ENCODE measurements at places on chromosomes 1 and 21.

DNA sequence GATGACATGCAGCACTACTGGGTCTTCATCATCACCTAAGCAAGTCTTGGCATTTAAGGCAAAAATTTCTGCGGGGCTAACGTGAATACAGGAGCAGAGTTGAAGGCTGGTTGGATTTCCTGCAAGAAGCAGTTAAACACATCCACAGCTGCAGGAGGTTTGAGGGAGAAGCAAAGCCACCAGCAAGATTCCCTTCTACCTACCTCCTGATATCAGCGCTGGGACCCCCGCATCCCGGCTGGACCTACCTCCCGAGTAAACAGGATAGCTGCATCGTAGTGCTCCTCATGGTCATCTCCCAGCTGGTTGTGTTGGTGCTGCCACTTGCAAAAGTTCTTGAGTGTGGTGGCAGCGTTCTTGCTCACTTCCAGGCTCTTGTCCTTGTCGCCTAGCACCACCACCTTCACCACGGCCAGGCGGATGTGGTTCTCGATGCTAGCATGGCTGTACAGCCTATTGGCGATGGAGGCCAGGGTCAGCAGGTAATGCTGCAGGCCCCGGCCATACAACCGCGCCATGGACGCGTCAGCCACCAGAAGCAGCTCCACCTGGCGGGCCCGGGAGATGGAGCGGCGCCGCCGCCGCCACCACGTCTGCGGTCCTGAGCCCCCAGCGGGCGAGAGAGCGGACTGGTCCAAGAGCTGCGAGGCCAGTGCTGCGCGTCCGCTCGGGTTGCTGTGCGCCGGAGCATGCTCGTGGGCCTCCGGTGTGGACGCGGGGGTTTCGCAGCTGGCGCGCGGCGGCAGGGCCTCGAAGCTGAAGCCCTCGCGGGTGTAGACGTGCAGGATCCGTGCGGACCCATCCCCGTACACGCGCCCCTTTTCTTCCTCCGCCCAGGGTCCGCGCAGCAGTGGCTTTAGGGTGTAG is 1.6 kb downstream of the ADAMTS5 start:
- DNase-seq, result no peak

- no peak for DNase-seq
Measured at GRCh38 chr1:25992689-25993171, 5.1 kb downstream of the PAFAH2 start.

- no peak for DNase-seq
Measured at GRCh38 chr21:44756423-44757185, 45.0 kb downstream of the UBE2G2 start.

DNA sequence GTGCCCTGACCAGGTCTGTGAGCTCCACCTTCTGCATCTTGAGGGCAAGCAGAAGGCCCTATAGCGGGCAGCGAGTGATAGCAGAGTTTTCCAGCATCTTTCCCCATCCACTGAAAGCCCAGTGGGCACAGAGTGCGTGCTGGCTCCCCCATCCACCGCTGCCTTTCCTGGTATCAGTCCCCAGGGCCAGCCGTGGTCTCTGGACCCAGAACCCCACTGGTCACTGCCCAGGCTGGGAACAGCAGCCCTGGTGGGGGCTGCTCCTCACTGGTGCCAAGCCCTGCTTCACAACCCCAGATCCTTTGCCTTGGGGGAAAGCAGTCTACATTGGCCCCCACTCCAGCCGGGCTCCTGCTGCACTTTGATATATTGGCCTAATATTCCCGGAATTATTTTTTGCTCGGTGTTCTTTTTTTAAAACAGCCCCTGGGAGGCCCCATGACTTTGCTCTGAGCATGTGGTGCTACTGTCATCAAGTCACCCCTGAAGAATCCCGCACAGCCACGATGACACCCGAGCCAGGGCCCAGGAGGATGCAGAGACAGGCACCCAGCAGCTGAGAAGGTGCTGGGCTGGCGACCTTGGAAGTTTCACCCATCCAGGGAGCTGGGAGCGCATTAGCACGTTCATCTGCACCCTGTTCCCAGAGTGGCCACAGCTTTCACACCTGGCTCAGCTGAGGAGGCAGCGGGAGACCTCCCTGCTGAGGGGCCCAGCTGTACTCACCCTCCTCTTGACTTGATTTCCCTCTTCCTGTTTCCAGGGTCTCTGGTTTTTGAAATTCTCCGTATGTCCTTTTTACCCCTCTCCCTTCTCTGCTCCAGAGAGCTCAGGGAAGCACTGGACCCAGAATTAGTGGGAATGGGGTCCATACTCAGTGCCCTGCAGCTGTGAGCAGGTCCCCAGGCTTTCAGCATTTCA is 56.9 kb downstream of the KLHDC7A start:
- no peak for DNase-seq

DNA sequence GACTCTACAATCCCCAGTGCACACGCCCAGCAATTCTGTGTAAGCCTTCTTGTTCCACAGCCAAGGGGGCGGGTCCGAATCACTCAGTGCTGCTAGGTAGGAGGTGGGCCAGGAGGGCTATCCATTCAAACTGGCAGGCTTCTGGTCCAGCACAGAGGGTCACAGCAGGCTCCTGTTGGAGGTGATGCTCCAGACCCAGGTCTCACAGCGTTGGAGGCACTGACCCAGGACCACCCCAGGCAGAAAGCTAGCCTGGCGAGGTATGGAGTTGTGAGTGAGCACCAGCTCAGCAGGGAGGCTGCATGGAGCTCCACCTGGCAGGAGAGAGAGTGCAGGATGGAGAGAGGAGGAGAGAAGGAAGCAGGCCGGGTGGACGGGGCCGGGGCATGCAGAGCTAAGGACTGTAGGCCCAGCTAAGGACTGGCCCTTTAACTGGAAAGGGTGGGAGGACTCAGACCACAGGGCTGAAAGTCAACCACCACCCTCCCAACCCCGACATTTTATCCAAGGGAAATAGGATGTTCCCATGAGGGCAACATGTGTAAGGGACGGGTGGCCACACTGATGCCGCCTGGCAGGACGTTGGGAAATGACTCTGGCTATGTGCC is 38.7 kb downstream of the GPR161 start:
- no peak for DNase-seq

GRCh38 chr1:41566274-41566885 is 81.9 kb upstream of the EDN2 start:
- no peak for DNase-seq

GRCh38 chr1:162649583-162649982 is 17.3 kb downstream of the DDR2 start:
- no peak for DNase-seq

DNA sequence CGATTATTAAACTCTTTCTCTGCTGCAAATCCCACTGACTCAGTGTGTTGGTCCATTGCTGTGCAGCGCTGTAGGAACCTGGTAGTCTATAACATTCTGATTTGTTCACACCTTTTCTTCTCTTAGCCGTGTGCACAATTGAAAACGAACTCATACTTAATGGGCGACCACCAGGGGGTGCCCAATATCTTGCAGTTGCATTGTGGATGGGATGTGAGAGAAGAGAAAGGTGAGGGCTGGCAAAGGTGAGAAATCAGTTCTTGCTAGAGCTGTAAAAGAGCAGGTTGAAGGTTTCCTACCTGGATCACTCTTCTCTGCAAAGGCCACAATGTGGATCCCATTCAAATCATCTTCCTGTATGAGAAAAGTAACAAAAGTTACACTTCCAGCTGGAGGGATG is 51.0 kb downstream of the CASQ2 start:
- DNase-seq, result peak; percentile 25

- DNase-seq, result no peak
Measured at GRCh38 chr21:42286416-42286815, 28.8 kb downstream of the TFF3 start.

- DNase-seq, result no peak
Measured at GRCh38 chr1:13706046-13706445, 6.1 kb downstream of the PRDM2 start.

DNA sequence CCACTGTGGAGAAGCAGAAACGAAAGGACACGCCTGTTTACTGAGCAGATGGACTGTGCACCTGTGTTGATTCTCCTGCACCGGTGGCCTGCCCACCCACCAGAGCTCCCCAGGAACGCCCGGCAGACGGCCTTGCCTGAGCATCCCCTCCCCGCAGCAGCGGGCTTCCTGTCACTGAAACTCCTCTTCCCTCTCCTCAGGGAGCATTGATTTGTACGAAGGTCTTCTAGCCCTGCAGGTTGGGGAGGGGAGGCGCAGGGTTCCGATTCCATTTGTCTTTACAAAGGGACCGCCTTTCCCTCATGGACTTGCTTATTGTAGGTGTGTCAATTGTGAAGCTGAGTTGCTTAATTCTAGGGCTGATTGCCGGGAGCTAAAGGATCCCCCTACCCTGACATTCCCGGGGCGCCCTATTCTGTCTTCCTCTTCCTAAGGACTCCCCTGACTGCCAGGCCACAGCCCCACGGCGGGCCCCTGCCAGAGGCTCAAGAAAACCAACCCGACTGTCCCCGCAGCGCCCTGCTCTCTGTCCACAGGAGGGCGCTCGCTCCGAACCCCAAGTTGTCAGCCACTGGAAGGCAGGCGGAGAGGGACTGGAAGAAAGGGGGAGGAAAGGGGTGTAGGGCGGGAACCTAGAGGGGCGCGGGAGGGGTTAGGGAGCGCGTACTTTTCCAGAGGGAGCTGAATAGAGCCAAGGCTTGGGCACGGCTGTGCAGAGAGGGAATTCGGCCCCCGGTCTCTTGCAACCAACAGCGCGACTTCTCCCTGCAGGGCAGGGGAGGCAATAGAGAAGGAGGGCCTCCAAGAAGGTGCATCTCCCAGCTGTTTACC is 2.8 kb downstream of the S100A6 start:
- DNase-seq, result peak; percentile 87

DNA sequence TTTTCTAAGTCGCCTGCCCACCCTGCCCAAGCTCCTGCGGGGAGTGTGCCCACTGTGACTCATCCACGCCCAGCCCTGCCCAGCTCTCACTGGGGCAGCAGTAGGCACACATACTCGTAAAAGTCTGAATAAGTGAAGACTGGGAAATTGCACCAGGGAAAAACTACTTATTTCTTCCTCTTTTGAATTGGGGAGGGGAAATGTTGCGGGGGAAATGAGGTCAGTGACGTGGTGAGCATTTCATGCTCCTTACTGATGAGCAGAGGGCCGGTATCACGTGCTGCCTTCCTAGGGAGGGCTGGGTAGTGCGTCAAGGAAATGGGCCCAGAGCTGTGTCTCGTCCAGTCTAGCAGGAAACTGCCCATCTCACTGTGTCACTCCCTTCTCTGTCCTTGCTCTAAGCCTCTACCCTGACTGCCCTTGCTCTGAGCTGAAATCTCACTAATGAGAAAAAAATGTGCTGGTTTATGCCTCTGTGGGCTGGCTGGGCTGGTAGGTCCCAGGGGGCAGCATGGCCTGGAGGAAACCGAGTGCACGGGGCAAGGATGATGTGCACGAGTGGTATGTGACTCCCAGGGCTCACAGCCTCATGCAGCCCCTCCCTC is 13.5 kb upstream of the TNFRSF1B start:
- DNase-seq, result no peak

DNA sequence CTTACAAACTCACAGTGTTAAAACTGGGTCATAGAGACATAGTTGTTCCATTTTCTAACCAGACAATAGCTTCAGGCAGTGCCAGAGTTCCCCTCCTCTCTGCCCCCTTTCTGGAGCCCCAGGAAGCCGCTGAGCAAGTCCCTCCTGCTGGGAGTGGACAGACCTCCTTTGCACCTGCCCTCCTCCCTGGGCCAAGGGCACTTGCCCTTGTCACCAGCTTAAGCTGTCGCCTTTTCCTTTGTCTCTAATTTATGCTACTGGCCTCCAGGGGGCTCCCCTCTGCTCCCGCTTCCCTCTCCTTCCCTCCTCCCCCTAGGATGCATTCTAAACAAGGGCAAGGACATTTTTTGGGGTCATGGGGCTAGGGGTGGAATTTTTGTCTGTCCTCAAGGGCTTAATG is 182.4 kb downstream of the MIS18A start:
- DNase-seq, result peak; percentile 25

DNA sequence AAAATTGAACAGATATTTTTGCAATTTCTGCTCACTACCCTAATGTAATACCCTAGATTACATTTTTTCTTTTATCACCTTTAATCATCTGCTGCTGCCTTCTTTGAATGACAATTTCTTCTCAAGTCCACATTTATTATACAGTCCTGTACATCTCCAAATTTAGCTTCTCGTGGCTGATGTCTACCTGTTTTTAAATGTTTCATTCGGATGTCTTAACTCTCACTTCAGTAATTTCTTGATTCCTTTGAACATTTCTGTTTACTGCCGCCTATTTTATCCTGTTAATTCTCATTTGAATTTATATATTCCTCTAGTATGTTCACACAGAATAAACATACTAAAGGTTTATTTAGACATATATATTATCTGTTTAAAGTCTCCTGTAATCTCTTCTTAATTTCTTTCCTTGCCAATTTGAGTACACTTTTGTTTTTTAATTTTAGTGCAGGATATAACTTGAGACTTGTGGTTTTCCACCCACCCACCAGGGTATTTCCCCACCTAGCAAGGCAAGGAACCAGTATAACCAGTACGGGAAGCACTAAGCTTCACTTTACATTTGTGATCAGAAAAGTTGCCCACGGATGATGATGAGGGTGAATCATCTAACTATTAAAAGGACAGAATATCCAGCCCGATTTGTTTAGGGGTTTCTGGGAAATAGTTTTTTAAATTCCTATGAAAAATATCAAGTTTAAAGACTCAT is 12.7 kb downstream of the INSL5 start:
- DNase-seq, result peak; percentile 74

Measured in activated CD4-positive, alpha-beta T cell treated with anti-CD3 and anti-CD28 coated beads, Interleukin-2, amount 50 U/mL, for 16 hours (primary cell).